Fibroblast of gingiva (primary cell): ENCODE measurements at places on chromosomes 7 and 10.

DNA sequence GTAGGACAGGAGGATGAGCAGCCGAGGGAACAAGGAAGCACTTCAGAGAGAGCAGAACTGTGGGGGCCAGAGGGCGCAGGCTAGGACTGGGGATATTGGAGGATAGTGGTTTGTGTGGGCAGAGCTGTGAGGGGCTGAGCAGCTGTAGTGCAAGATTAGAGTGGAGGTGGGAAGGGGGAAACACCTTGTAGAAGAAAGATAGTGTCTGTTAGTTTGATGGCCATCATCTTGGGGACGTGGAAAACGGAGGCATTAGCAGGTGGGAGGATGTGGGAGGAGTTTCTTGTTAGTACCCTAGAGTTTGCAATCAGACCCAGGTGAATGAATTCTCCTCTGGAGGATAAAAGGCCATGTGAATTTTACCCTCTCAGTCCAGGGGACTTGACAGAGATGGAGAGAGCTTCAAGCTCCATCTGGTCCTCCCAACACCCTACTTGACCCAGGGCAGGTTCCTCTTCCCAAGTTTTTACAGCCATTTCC, 34.0 kb downstream of the PRSS2 start:
- DNase-seq, result no peak

- DNase-seq, result no peak
Observed at GRCh38 chr10:127976286-127976685, 69.4 kb downstream of the PTPRE start.

DNA sequence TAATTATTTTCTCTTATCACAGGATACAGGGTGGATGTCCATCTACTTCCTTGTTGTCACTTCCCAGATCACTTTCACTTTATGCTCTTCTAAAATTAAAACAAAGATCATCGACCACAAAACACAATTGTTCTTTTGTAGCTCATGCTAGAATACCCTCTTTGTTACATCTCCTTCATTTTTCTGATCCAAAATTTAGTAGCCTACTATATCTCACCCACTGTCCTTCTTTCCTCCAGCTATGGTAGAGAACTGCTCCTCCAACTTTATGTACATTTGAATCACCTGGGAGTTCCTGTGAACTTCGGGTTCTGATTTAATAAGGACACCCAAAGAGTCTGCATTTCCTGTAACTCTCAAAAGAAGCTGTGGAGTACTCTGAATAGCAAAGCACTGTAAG, 1.2 kb upstream of the AHR start:
- DNase-seq, result no peak

GRCh38 chr10:29896053-29896452, 163.3 kb downstream of the JCAD start:
- DNase-seq, result peak; percentile 17

- no peak for DNase-seq
Observed at GRCh38 chr10:96895662-96896424, 63.7 kb downstream of the LCOR start.

GRCh38 chr7:50711271-50712175, 71.2 kb downstream of the GRB10 start:
- no peak for DNase-seq

DNA sequence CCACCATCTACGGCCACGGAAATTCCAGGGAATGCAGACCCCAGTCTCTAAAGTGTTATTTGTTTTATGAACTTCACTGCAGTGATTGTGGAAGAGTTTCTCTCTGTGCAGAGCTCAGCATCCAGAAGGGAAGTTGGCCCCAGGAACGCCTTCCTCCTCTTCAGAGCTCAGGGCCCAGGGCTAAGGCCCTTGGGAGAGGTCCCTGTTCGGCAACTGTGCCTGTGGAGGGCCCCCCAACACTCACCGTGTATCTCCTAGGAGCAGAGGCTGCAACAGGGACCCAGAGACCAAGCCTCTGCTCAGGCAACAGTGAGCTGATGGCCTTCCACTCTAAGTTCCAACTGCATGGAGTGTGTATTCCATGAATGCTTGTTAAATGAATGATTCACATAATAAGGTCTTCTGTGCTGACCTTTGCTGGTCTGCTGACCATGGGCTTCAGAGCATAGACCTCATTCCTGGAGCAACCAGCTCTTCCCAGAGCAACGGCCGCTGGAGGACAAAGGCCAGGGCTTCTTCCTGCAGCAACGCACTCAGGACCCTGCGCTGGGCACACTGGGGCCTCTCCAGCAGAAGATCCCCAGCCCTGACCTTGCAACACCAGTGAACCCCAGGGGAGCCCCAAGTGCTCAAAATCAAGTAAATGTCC, 7.7 kb downstream of the DIP2C start:
- no peak for DNase-seq

DNA sequence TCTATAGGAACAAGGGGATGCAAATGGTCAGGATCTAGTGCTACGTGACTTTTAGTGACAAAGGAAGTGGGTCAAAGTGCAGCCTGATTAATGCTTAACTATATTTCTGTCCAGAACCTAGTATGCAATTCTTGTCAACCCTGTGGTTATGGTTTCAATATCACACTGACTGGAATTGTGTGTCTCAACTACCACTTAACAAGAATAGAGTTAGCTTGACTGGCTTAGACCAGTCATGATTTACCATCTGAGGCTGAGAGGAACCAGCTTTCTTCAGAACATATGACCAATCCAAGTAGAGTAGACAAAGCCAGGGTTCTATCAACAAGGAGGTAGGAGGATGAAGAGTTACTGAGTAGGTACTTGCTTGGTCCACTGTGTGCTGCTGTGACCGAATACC, 54.4 kb downstream of the MYPN start:
- peak; percentile 33 for DNase-seq

- no peak for DNase-seq
Observed at GRCh38 chr7:50303335-50304128, 984 bp upstream of the IKZF1 start.
